ENCODE measurements at places on chromosomes 3 and 15.
A peak's percentile ranks its signal among the peaks of the same experiment; 100 is the strongest.

DNA sequence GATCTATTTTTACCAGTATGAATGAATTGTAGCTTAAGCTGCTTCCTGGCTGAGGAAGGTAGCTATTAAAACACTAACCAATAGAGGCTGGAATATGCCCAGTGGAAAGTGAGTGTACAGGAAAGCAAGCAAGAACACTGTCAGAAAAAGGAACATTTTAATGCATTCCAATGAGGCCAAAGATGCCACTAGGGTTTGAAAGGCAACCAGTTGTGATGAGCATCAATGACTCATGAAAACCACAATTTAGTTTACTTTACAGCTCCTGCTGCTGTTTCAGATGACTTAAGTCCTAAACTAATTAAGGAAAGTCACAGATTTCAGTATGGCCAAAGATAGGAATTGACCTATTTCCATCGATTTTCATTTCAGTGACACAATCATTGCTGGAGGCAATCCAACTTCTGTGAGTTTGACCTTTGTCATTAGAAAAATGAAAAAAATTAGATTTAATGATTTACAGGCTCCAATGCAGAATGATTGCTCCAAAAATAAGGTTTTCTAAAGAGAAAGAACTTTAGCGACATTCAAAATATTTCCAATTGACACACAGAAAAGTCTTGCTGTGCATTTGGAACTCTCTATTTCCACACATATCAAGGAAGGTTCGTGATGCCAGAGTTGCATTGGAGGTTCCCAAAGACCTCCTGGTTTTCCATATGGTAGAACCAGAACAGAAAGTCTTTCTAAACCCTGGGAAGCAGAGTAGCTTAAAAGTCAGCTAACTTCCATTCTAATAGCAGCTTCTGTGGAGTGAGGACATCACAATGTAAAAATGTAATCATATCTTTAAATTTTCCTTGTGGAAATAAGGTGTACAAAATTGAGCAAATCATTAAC lies 103.0 kb downstream of the SUCNR1 start:
- peak; percentile 97 for DNase-seq

- no peak for DNase-seq
Measured at GRCh38 chr15:81263477-81263876, 60.5 kb downstream of the STARD5 start.

- DNase-seq: peak; percentile 70
Measured at GRCh38 chr15:101179341-101180153, 72.3 kb downstream of the CHSY1 start.

DNA sequence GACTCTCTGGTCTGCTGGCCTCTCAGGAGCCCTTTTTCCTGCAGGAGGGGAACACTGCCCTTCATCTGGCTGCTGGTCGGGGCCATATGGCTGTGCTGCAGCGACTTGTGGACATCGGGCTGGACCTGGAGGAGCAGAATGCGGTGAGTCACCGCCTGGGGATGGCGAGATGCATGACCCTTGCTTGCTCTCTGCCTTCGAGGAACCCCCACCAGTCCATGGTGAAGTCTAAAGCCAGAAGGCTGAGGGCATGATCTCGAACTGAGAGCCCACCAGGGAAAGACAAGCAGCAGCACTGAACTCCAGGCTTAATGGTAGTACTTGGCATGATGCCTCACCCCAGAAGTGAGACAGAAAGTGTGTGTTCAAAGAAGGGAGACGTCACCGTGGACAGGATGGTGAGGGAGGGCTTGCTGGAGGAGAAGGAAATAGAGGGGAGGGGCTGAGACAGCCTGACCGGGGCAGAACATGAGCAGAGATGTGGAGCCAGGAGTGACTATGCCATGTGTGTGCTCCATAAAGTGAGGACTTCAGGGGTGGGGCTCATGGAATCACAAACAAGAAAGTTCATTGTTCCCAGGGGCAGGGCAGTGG lies 19.2 kb downstream of the ANKDD1A start:
- no peak for DNase-seq

Measured in AG04449 (cell line).